ENCODE measurements at places on chromosomes 13 and 19.

- no peak for DNase-seq
These were observed 2.0 kb downstream of the FBL start for GRCh38 chr19:39843919-39844793.

DNA sequence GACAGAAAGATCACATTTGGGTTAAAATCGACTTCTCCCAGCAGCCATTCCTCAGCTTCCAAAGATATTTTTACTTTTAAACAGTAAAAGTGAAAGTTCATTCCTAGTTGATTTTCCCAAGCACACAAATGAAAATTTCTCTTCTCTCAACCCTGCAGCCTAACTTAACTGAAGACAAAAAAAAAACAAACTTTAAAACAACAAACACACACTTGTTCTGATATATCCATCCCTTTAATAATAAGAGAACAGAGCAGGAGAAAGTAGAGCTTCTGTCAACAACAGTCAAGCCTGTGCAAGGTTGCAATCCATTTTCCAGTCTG, 72.9 kb downstream of the STK24 start:
- DNase-seq: no peak

DNA sequence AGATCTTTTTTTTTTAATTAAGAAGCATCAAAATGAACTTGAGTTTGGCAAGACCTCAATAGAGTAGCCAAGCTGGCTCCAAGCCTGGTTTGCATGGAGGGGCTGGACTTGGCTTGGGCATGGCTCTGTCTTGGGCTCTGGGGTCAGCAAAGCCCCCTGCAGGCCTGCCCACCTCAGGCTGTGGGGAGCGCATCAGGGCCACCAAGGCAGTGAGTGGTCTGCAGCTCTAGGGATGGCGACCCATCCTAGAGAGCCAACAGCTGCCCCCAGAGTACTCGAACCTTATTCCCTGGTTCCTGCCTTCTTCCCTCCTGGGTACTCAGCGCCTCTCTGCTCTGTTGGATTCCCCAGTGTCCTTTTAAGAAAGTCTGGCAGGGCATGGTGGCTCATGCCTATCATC, 5.4 kb upstream of the CHST8 start:
- DNase-seq: no peak

- DNase-seq: no peak
These were observed 56.4 kb upstream of the TPM4 start for GRCh38 chr19:16019691-16020448.

DNA sequence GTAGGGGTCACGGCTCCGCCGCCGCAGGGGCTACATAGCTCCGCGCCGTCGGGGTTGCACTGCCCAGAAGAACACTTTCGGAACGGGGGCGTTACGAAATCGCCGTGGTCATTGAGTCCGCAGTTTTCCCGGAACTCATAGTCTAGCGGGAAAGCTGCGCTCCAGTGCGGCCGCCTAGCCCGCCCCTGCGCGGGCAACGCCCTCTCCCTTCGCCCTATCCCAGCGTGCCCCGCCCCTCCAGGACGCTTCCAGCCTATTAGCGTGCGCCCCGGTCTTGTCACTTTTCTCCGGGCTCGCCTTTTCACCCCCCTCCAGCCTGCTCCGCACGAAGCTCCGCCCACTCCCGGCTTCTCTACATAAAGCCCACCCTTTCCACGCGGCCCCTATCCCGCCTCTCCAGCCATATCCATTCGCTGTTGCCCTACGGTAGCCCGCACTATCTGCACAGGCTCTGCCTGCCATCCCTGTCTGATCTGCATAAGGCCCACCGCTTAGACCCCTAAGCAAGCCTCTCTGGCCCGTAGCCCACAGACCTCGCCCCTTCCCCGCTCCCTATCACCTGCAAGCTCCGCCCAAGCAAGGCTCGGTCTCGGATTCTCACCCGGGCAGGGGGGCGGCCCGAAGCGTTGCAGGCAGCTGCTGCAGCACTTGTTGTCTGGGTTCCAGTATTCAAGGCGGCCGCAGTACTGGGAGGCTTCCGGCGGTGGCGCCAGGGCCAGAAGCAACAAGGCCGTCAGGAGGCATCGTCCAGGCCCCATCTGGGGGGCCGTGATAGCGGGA, 1.6 kb downstream of the IGFLR1 start:
- peak; percentile 97 for DNase-seq

- no peak for DNase-seq
These were observed 971 bp downstream of the FOSB start for GRCh38 chr19:45468803-45469131.

GRCh38 chr13:48476215-48476614, 56.7 kb downstream of the RCBTB2 start:
- no peak for DNase-seq

DNA sequence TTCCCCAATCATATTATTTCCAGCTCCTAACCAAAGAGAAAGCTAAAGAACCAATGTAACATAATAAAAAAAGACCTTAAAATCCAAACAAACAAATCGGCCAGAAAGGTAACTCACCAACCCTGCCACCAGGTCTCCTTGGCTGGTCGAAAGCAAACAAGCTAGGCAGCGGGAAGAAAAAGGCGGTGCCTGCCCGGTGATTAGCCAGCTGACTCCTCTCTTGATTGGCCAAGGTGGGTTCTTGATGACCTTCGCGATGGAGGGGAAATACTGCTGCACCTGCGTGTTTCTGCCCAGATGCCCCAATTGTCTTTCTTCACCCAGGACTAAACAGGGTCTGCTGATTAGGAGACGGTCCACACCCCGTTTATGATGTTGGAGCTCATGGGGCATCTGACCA, at the start of gene NLRP11:
Gene NLRP11 (minus strand): TSS at position 154 of the 400 bp plus-strand sequence. CDS start 13,825 bp downstream, outside the sequence.
- DNase-seq: no peak

DNA sequence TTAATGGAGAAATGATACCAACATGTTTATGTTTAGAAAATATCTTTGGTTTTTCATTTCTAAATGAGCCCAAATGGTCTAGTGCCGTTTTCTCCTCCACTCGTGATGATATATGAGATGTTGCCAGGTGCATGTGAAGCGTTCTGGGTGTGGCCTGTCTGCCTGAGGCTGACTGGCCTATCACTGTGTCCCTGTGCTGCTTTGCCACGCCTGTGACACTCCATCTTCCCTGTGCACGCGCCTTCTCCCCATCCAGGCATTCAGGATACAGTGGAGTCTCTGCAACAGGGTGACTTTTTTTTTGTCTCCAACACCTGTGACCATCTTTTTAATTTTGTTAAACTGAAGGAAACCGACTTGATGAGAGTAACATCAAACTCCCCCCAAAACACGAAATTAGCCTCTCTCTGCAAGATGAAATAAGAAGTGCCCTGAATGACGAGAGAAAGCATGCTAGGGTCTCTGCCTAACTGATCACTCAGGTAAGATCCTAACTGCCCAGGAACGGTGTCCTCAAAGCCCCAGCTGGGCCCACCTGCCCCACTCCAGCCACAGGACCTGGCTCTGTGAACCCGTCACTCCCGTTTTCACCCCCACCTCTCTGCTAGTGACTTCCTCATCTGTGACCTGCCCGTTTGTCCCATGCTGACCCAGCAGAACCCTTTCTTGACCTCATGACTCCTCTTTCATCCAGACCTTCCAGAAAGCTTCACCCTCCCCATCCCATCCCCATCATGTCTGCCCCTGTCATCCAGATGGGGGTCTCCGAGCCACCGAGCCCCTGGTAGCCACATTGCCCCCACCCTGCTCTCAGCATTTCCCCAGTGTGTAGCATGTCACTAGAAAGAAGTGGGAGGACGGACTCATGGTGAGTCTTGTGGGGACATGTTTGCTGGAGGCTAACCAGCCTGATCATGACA, 33.2 kb upstream of the TFDP1 start:
- DNase-seq: no peak

DNA sequence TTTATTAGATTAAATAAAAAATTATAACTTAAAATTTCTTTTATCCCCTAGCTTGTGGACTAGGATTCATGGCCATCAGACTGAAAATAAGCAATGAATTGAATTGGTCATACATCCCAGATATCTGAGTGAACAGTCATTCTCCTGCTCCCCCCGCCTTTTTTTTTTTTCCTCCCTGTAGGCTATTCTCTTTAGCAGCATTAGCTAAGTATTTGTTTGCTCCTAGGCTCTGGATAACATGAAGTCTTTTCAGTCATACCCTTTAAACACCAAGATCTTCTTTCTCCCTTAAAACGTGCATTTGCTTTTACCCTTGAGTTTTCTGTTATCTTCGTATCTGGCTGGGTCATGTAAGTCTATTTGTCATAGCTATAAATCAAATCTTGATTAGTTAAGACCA, 866.7 kb upstream of the SPRY2 start:
- no peak for DNase-seq

- DNase-seq: no peak
These were observed 41.8 kb downstream of the MBD3L2B start for GRCh38 chr19:6979399-6979798.

DNA sequence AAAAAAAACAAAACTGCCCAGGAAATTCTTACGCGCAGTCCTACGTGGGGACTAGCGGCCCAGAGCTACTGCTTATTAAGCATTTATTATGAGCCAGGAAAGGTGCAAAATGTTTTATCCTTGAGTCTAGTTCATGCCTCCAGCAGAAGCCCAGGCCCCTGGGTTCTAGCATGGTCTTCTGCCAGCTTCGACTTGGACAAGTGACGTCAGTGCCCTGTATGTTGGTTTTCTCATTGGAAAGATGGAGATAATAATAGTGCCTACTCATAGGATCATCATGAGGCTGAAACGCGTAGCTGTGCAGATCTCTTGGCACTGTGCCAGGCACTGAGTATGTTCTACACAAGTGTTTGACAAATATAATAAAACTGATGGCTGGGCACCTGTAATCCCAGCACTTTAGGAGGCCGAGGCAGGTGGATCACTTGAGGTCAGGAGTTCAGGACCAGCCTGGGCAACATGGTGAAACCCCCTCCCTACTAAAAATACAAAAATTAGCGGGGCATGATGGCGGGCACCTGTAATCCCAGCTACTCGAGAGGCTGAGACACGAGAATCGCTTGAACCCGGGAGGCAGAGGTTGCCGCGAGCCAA, 12.4 kb upstream of the SULT2B1 start:
- DNase-seq: no peak

DNA sequence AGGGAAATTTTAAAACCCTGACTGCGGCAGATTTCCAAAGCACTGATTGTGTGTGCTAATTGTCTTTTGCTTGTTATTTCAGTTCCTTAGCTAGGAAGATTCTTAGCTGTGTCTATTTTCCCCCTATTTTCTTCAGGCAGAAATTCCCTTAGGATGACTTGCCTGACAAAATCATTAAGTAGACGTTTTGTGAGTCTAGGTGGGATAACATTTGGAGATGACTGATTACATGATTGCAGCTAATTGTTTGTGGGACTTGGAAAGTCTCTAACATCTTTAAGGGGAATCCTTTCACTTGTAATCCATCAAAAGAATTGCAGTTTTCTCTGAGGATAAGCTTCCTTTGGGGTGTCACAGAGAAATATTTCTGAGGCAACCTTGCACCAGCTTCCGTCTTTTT, 228.0 kb downstream of the OXGR1 start:
- no peak for DNase-seq

DNA sequence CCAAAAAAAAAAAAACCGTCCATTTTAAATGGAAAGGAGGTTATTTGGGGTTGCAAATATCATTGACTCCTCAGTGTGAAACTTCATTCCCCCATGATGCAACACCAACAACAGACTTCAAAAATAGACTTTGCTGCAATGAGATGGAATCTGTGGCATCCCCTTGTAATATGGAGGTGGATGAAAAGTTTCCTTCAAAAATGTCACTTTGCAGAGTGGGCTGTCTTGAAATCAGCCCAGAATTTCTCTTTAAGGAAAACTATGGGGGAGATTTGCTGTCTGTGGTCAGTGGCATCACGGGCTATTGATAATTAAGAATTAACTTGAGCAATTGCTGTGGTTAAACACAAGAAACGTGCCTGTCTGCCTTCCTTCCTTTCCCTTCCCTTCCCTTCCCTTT, 1.5 kb downstream of the GPR18 start:
- DNase-seq: no peak

- DNase-seq: no peak
These were observed 62.7 kb downstream of the TSHZ3 start for GRCh38 chr19:31286491-31286890.

GRCh38 chr19:16875584-16876555, 12.9 kb upstream of the F2RL3 start:
- no peak for DNase-seq

DNA sequence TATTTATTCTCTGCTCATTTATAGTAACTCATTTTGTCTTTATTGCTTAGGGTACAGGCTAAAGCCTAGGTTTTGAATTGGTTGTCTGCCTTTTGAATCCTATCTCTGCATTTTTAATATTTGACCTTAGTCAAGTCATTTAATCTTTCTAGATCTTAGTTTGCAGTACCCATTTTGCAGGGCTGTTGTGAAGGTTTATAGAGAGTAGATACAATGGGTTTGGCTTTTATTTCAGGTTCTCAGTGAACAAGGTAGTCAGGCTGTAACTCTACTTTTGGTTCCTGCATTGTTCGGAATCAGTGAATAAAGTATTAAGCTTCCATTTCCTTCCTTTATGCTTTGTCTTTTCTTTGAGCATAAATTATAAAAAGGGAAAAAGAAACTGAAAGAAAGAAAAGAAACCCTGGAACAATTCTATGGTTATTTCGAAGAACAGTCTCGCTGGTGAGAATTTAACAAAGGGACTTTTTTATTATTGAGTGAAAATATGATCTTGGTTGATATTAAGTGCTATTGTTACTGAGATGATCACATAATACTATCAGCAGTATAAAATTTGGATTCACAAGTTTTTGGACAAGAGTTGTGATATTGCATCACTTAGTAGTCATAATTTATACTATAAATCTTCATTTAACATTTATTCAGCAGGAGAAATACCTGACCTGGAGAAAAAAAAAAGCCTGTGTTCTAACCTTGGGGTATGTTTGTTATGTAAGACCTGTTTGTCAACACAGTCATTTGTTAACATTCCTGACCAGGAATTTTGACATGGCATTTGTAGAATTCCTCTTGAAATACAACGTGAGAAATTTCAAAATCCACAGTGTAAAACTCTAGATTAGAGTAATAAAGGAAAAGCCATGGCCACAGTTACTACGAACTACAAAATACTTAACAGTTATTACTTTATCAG, 91.3 kb downstream of the ZMYM2 start:
- DNase-seq: no peak

GRCh38 chr19:31280287-31281006, 68.8 kb downstream of the TSHZ3 start:
- no peak for DNase-seq

DNA sequence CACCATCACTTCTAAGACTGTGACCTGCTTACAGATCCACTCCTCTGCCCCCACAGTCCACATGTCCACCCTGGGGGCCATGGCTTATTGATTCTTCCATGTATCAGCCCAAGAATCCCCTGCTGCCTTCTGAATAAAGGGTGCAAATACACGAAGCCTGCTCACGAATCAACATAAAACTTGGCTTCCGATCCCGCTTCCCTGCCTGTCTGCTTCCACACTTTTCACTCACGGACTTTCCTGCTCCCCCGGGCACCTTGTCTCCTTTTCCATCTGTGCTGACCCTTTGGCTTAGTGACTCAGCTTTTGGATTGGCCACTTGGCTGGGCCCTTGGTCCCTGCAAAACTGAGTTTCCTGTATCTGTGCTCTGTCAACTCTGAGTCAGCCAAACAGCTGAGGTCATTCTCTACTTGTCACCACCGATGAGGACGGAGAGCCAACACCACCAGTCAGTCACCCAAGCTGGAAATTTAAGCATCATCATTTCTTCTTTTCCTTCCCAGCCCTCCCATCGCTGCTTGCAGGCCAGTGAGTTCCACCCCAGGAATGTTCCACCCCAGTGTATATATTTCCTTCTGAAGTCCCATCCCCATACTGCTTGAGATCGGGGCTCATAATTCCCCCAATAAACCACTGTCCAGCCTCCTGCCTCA, 11.4 kb upstream of the USP12 start:
- no peak for DNase-seq

GRCh38 chr13:79258489-79258888, 147.6 kb downstream of the RBM26 start:
- no peak for DNase-seq

- DNase-seq: no peak
These were observed 82.0 kb downstream of the MYO16 start for GRCh38 chr13:108711386-108711785.

GRCh38 chr13:48633700-48634099, 20.0 kb upstream of the CYSLTR2 start:
- DNase-seq: no peak

All from stimulated activated CD4-positive, alpha-beta T cell treated with anti-CD3 and anti-CD28 coated beads, Interleukin-4, amount 100 ng/mL, for 48 hours (primary cell).